ENCODE measurements at places on chromosomes 5 and 9.

- DNase-seq, result no peak
Observed at GRCh38 chr5:76715486-76715735, 515 bp upstream of the F2R start.

DNA sequence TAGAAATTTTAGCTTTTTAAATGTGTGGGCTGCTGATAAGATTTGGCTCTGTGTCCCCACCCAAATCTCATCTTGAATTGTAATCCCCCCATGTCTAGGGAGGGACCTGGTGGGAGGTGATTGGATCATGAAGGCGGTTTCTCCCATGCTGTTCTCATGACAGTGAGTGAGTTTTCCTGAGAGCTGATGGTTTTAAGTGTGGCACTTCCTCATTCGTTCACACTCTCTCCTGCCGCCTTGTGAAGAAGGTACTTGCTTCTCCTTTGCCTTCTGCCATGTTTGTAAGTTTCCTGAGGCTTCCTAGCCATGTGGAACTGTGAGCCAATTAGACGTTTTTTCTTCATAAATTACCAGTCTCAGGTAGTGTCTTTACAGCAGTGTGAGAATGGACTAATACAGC is 127.8 kb upstream of the MVB12B start:
- DNase-seq, result no peak

GRCh38 chr5:161051920-161052500 is 200.0 kb upstream of the ATP10B start:
- peak; percentile 5 for DNase-seq

- no peak for DNase-seq
Observed at GRCh38 chr9:7910426-7911020, 110.9 kb upstream of the DMAC1 start.

GRCh38 chr9:112078432-112078831 is 96.7 kb downstream of the SUSD1 start:
- no peak for DNase-seq

GRCh38 chr9:76425677-76426453 is 31.6 kb upstream of the RFK start:
- DNase-seq, result no peak

- DNase-seq, result no peak
Observed at GRCh38 chr9:17470036-17470813, 108.6 kb upstream of the SH3GL2 start.

DNA sequence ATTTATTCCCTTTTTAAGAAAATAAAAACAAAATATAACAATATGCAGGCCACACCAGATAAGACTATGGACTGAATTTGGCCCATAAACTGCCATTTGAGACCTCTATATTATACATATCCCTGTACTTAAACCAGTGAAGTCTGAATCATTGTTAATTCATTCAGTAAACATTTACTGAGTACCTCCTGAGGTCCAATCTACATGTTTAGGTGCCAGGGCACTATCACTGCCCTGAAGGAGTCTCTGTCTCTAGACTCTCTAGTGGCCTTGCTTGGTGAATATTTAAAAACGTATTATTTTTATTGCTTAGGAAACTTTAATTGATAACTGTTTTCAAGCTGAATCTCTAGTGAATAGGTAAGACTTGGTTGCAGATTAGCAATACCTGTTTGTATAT is 74.7 kb upstream of the ELL2 start:
- no peak for DNase-seq

GRCh38 chr5:2556375-2556966 is 195.0 kb downstream of the IRX2 start:
- DNase-seq, result no peak

- DNase-seq, result no peak
Observed at GRCh38 chr5:2534251-2534650, 217.2 kb downstream of the IRX2 start.

DNA sequence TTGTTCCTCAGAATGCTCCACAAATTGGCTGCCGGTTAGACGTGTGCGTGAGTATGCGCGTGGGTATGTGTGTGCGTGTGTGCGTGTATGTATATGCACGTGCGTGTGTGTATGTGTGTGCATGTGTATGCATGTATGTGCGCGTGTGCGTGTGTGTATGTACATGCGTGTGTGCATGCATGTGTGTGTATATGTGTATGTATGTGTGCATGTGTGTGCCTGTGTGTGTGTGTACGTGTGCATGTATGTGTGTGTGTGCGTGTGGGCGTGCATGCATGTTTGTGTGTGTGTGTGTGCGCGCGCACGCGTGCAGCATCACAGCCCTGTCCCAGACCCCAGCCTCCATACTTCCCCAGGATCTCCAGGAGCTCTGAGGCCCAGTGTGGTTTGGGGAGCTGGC is 183.1 kb upstream of the IER5L start:
- no peak for DNase-seq

Data from mammary epithelial cell (primary cell).